Neural crest cell (in vitro differentiated cells): ENCODE measurements at places on chromosomes 6 and 20.

- no peak for DNase-seq
Measured at GRCh38 chr6:156126535-156126934, 650.6 kb upstream of the ARID1B start.

DNA sequence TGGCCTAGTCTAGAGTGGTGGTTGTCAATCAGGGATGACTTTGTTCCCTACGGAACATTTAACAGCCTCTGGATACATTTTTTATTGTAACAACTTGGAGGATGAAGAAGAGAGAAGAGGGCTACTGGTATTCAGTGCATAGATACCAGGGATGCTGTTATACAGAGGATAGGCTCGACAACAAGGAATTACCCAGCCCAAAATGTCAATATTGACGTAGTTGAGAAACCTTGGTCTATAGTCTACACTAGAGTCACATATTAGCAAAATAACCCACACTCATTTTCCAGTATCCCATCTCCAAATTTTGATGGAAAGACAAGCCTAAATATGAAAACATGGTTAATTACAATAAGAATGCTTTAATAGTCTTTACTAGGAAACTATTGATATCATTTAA lies 195.1 kb downstream of the PKHD1 start:
- no peak for DNase-seq

DNA sequence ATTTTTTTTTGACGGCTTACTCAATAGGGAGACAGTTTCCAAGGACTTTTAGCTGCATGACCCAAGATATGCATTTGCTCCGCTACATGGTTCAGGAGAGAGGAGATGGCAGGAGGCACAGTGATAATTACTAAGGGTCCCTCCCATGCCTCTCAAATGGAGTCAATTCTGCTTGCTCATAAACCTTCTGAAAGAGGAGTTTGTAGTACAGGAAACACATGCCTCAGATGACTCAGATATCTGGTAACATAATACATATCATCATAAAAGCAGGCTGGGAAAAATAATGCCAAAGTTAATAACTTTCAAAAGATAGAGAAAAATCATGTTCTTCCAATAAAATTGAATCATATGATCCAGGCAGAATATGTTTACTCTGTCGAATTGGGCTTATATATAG lies 97.6 kb upstream of the DEFB112 start:
- no peak for DNase-seq

DNA sequence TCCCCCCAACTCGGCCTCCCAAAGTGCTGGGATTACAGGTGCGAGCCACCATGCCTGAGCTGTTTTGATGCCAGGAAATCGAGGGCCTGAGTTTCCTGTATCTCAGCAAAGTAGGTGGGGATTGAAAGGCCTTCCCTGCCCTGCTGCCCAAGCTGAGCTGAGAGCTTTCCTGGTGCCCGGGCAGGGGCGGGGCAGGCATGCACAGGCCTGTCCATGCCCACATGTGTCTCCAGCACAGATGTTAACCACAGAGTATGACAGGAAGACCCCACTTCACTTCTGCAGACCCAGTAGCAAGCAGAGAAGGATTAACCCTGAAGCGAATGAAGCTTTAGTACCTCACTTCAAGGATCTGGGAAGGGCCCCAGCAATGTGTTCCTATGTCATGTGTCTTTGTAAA lies 66.0 kb downstream of the GPR6 start:
- DNase-seq, result no peak

DNA sequence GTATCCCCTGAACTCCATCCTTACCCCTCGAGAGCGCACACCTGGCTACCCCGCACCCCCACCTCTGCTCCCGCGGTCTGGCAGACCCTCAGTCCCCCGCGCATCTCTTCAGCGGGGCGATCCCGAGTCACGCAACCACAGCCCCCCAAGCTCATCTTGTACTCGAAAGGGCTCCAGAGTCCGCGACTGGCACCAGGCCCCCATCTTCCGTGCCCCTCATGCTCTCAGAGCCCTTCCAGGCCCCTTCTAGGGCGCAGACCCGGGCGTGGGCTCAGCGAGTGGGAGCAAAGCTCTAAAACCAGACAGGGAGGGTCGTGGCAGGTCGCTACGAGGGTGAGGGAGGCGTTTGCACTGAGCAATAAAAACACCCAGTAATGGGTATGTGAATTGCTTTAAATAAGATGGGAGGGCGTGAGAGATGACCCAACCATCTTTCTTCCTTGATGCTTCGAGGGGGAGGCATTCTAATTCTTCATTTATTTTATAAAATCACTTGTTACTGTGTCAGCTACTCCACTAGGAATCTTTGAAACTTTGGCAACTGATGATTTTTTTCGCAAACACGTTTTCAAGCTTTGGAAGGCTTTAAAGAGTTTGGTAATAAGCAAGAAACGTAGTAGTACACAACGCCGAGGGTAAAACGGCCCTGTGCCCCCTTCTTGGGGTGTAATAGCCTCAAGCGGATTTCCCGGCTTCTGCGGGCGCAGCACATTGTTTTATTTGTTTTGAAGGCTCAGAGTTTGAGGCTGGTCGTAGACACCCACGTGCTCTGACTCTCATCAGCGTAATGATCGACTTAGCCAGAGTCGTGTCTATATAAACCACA lies 42.6 kb upstream of the SUPT3H start:
- DNase-seq, result peak; percentile 5

GRCh38 chr6:44558832-44559251 lies 171.3 kb downstream of the CDC5L start:
- DNase-seq, result no peak

- no peak for DNase-seq
Measured at GRCh38 chr6:137473598-137473997, 20.6 kb downstream of the OLIG3 start.

DNA sequence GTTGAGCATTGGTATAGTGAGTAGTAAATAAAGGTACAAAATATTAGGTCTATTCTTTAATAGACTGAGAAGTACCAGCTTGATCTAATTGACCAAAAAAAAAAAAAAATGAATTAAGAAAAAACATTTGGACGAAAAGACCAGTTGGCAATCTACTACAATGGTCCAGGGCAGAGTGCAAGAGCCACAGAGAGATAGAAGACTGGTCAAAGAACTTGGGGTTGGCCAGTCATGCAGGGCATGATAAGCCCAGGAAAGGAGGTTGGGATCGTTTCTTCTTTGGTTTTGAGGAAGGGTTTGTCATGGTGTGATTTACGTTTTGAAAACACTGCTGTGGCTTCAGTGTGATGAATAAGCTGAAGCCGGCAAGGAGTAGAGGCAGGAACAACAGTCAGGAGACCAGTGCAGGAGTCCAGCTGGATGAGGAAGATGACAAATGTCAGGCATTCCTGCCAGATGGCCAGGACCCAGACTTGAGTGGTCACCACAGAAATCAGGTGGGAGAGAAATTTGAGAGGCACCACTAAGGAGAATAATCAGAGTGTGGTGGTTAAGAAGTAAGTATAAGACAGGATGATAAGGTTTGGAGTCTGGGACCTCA lies 14.0 kb downstream of the SMLR1 start:
- DNase-seq, result no peak

DNA sequence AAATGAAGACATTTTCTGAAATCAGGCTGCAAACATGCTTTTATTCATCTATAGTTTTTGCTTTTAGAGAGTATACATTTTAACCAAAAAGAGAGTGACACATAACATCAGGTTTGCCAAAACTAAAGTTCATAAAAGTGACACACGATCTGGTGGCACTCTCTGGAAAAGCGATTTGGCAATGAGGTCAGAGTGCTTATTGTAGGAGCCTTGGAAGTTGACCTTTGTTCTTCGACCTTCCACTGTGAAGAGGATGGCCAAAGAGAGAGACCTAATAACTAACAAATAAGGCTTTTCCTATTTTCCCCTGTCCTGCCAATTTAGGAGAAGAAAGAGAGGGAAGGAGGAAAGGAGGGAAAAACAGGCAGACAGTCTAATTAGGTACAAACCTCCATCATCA lies 230.1 kb downstream of the SIM1 start:
- DNase-seq, result no peak

DNA sequence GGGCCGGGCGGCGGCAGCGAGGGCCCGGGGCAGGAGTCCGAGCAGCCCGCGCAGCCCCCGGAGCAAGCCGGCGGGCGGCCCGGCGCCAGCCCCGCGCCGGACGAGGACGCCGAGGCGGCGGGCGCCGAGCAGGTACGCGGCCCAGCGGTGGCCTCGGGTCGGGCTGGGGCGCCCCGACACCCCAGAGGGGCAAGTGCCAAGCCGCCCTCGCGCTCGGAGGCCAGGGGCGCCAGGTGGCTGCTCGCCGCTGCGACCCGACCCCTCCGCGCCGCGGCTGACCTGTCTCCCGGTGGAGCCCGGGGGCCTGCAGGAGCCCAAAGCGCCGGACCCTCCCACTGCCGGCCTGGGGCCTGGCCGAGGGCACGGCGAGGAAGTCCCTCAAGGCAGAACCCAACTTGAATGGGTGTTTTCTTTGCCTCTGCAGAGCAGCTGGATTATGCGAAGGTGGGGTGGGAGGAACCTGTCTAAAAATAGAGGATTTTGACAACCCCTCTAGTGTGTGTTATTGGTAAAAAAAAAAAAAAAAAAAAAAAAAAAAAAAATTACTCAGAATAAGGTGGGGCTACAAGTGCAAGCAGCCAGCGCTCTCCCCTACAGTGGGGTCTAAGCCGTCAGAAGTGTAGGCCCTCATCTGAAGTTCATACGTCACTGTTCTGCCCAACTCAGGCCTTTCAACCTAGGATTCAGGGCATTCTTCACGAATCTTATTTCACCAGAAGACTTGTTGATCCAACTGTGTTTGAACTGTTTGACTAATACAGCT lies 609 bp downstream of the OGFRL1 start:
- DNase-seq, result peak; percentile 36

GRCh38 chr6:30826961-30827342 lies 57.4 kb upstream of the DDR1 start:
- DNase-seq, result no peak

- DNase-seq, result no peak
Measured at GRCh38 chr20:38343311-38344106, 2.8 kb upstream of the LBP start.

DNA sequence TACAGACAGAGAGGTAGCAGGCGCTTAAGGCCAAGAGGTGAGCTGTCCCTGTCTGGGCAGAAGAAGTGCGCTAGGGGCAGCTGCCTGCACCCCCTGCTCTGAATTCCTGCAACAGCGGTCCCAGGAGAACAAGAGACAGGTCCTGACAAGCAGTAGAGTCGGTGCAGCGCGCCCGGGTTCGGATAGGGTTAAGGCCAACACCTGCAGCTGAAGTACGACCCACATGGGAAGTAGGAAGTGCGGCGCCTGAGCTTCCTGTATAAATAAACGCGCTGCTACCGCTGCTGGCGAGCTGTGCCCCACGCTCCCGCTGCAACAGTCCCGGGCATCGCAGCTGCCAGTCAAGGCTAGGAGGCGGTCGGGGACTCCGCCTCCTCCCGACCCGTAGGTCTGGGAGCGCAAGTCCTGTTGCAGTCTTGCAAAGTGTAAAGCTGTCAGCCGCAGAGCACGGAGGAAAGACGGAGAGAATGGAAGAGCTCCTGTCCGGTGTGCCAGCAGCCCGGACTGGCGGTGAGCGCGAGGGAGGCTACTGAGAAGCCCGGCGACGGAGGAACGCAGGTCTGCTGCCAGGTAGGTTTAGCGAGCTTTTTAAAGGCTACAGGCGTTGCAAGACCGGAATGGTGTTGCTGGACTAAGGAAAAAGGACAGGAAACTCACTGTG lies at the start of gene RNF144B:
TSS of gene RNF144B (plus strand) at position 290 of the 661 bp plus-strand sequence. CDS start 12,185 bp downstream, outside the sequence.
- peak; percentile 49 for DNase-seq

GRCh38 chr6:113363866-113364265 lies 493.3 kb upstream of the MARCKS start:
- no peak for DNase-seq

- DNase-seq, result no peak
Measured at GRCh38 chr6:1387876-1388629, 1.3 kb upstream of the FOXF2 start.

DNA sequence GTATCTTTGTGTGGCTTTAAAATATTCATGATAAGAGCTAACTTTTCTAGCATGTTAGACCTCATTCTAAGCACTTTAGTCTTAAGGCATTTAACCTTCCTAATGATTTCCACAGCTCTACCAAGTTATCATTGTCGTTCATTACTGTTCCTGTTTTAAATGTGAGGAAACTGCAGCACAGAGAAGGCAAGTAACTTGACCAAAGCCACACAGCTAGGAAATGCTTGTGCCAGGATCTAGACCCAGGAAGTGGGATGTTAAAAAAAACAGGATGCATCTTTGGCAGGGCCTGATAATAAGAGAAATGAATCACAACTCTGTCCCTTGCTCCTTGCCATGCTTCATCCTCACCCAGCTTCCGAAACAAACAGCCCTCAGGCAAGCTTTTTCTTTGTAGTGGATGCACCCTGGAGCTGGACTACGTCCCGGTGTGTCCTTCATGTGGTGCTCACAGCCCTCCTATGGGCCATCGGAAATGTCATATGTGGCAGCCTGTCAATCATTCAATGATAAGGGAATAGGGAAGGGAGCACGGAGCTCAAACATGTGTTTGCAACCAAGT lies 196.9 kb upstream of the RREB1 start:
- DNase-seq, result no peak

DNA sequence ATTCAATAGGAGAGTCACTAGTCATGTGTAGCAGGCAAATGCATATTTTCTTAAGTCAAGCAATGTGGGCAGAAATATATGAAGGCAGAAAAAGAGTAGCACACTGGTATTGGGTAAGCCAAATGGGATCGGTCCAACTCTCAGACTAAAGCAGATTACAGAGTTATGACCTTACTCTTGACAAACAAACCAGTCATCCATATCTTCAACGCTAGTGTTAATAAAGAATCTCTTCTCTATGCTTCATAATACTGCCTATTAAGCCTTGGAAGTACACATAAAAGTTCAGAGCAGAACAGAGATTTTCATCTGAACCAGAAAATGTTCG lies 320.2 kb upstream of the JARID2 start:
- DNase-seq, result no peak

- DNase-seq, result no peak
Measured at GRCh38 chr20:21554376-21554890, 40.6 kb upstream of the NKX2-2 start.

GRCh38 chr6:53440336-53440945 lies 91.7 kb upstream of the ELOVL5 start:
- no peak for DNase-seq

- no peak for DNase-seq
Measured at GRCh38 chr6:116571683-116572000, 338 bp downstream of the RWDD1 start.

DNA sequence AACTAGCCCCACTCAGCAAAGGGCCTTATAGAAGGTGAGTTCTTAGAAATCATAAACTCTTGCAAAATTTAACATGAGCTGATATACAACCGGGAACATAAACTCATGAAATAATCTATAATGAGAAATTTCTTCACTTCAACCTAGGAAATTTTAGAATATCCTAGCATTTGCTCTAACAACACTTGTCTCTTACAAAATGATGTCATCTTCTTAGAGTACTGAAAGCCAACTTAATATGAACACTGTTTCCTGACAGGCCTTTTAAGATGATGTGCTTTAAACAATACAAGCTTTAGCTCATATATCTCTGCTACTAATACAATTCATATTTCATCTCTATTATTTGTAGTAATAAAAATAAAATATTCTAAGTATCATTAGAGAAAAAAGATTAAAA lies 932 bp downstream of the PACRG start:
- no peak for DNase-seq

GRCh38 chr6:47700596-47700995 lies 2.2 kb downstream of the ADGRF4 start:
- no peak for DNase-seq

- DNase-seq, result no peak
Measured at GRCh38 chr6:42572523-42572922, 8.7 kb downstream of the UBR2 start.
